ENCODE measurements at places on chromosomes 1 and 21.
A peak's percentile ranks its signal among the peaks of the same experiment; 100 is the strongest.

DNA sequence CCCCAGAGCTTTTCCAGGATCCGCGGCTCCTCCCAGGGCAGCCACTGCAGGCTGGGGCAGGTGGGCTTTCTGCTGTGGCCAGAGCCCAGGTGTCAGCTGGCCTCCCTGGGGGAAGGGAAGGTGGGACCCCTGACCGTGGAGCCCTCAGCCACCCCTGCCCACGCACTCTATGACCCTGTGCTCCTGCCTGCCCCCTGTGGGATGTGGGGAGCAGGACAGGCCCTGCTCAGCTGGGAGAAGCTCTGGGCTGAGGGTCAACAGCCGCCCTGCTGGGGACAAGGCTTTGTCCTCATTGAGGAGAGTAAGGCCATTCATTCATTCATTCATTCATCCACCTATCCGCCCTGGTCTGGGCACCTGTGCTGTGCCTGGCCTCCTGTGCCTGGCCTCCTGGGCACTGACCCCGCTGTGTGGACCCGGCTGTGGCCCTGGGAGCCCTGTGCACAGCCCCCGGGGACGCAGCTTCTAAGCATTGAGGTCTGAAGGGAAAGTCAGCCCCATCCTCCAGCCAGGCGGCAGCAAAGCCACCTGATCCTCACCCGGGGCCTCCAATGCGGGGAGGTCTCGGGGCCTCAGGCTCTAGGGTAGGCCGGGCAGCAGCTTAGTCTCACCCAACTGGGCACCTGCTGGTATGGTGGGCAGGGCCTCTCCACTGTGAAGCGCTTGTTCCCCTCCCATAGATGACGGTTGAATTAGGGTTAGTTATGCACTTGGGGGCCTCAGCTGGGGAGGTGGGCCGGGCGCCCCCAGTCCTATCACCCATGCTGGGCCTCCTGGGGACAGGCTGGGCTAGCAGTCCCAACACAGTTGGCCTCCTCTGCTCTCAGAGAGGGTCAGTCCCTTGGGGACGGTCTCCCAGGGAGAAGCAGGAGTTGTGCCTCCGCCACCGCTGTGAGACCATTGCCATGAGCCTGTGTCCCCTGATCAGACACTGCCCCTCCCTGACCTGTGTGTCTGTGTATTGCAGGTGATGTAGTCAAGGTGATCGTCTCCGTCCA lies 6.0 kb downstream of the TNFRSF14 start:
- DNase-seq = no peak

GRCh38 chr1:108750476-108751181 lies 4.2 kb downstream of the STXBP3 start:
- DNase-seq = no peak

GRCh38 chr1:91765293-91765692 lies 120.7 kb downstream of the TGFBR3 start:
- DNase-seq = no peak

DNA sequence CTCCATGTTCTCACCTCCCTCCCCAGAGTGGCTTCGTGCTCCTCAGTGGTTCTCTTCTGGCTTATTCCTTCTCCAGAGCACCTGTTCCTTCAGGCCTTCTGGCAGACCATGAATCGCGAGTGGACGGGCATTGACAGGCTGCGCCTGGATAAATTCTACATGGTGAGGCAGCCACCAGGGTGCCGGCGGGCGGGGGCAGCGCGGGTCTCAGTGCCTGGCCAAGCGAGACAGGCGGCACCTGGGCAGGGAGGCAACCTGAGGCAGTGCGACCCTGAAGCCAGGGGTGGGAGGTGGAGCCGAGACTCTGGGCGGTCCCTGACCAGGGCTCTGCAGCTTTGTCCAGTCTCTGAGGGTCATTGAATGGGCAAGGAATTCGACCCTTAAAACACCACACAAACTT lies 3.9 kb downstream of the RRP1 start:
- no peak for DNase-seq

DNA sequence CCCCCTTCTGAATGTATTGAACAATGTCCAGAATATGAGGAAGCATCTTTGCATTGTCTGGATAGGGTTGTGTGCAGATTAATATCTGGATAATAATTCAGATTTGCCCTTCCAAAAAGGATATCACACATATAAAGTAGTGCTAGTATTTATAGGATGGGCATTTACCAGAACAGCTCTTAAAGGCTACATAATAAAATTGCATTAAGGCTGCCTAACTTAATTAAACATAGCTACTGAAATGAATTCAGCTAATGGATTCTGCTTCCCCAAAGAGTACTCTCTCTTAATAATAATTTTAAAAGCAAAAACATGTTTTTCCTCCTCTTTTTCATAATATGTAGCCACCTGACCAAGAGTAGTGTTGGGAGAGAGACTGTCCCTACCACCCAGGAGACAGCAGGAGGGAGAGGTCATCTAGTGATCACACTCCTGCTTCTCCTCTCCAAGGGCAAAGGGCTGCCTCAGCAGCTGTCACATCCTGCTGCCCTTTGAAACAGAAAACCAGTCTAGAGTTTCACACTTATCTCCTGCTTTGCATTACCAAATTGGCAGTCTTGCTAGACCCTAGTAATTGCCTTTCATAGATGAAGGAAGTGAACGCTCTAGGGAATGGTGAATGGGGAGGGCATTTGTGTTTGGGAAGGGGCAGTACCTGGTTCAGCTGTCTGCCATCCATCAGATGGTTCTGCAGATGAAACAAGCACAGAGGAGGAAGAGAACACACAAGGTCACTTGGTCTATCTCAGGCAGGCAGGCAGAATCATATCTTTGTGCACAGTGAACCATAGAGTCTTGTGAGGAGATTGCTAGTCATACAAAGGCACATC lies 29.3 kb upstream of the DDAH1 start:
- DNase-seq = no peak

- DNase-seq = no peak
These were observed 414 bp downstream of the GPR153 start for GRCh38 chr1:6260433-6260934.

DNA sequence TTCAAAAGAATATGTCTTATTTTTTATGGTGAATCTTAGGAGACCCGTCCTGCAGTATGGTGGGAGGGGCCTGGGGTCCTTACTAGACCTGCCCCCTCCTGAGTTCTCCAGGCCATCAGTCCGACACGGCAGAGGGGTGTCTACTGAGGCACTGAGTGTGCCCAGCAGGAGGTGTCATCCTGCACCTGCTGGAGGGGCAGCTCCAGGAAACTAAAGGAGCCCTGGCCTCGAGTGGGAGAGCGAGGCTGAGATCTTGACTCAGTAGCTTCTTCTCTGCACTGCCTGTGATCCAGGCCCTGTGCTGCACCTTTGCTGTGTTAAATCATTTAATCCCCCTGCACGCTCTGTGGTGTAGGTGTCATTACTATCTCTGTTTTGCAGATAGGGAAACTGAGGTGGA lies 587.7 kb downstream of the PTPRU start:
- no peak for DNase-seq

GRCh38 chr1:115929881-115930280 lies 46.4 kb upstream of the SLC22A15 start:
- DNase-seq = no peak

DNA sequence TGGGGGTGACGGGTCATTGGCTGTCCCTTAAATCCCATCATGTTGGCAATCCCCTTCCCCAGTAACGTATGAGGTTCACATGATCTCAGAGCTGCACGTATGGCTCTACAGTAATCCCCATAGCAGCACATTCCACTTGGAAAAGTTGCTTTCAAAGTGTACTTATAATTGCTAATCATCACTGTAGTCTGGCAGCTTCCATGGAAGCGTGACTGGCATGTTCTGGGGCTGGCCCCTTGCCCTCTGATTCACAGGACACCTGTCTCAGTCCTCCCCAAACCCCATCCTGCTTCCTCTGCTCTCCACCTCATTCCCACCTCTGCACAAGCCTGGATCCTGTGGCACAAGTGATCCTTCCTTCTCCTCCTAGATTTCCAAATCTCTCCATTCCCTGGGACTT lies 102.2 kb downstream of the TSEN15 start:
- DNase-seq = no peak

- no peak for DNase-seq
These were observed 20.5 kb downstream of the SOX13 start for GRCh38 chr1:204093421-204093717.

GRCh38 chr1:30385246-30385995 lies 338.0 kb downstream of the MATN1 start:
- DNase-seq = no peak

- DNase-seq = no peak
These were observed 89.4 kb upstream of the B3GALT2 start for GRCh38 chr1:193275773-193276172.

- no peak for DNase-seq
These were observed 340.3 kb downstream of the SEC16B start for GRCh38 chr1:177629526-177629925.

GRCh38 chr1:6330410-6330911 lies 63.1 kb downstream of the ACOT7 start:
- no peak for DNase-seq

- no peak for DNase-seq
These were observed 27.3 kb downstream of the STUM start for GRCh38 chr1:226575739-226576378.

DNA sequence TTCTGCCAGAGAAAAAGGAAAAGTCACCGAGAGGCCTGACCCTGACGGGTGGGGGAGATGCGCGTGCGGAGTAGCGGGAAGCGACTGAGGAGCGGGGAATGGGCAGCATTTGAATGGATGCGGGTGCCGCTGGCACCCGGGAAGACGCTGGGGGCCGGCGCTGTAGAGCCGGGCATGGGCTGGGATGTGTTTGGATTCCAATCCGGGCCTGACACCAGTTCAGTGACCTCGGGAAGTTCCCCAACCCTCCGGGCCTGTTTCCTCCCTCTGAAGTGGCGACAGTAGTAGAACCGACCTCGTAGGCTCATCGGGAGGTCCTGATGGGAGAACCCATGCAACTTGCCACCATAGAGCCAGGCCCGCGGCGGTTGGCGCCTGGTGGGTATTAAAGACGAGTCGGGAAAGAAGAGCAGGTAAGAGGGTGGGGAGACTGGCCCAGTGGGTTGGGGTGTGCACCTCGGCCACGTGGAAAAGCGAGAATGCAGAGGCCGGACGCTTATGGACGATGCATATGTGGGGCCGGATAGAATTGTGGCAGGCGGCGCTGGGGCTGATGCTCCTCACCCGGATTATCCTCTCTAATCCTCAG lies 642 bp upstream of the SLC16A1 start:
- DNase-seq = peak; percentile 40

DNA sequence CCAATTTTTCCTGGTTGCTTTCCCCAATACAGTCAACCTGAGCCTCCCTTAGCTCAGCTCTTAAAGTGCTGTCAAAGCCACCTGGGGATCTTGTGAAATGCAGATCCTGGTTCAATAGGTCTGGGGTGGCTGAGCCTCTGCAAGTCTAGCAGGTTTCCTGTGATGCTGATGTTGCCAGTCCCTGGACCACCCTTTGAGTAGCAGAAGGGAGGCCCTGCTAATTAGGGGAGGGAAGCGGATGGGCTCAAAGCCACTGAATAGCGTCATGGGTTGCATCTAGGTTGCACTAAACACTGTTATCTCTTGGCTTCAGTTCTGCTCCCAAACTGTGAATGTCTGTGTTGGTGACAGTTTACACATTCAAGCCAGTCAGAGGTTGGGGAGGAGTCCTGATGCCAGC lies 127.2 kb downstream of the KAZN start:
- DNase-seq = no peak

DNA sequence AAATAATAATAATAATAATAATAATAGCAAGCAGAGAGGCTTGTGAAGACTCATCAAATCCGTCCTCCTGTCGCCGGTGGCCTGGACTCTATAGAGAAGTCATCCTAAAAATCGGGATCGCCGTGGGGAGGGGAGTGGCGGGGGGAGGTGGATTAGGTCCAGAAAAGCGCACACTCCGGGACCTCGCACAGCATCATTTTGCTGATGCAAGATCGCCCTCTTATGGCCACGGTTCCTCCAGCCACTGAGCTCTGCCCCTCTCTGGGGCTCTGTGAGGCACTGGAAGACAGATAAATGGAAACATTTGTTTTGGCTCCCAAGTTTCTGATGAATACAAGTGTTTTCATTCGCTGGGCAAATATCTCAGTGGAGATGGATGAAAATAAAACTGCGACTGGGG lies 612.0 kb downstream of the MATN1 start:
- peak; percentile 15 for DNase-seq

GRCh38 chr21:43916076-43916475 lies 51.1 kb downstream of the AGPAT3 start:
- no peak for DNase-seq

DNA sequence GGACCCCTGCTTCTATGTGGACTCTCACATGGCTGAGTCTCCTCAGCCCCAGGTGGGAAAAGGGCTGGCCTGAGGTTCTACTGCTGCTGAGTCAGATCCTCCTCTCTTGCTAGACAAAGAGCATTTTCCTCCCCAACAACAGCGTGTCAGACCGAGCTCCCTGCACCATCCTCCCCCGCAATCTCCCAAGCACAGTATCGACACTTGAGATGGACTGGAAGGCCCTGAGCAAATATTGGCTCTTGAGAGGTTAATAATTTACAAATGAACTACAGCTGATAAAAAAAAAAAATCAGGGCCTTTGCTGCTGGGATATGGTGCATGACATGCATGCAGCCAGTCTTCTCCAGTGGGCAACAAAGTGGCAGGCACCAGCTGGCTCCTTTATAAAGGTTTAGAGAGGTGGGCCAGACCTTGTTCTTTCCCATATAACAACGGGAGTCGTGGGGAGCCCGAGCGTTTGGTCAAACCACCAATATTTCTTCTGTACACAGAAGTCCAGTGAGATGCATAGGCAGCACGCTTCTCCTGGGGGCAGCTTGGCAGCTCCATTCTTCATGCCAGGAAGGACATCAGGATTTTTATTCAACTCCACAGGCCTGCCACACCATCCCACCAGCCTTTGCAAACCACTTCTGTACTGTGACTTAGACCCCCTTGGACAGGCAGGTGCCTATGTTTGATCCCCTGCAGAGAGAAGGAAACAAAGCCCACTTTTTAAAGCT lies 55.4 kb upstream of the CAMK1G start:
- DNase-seq = no peak

DNA sequence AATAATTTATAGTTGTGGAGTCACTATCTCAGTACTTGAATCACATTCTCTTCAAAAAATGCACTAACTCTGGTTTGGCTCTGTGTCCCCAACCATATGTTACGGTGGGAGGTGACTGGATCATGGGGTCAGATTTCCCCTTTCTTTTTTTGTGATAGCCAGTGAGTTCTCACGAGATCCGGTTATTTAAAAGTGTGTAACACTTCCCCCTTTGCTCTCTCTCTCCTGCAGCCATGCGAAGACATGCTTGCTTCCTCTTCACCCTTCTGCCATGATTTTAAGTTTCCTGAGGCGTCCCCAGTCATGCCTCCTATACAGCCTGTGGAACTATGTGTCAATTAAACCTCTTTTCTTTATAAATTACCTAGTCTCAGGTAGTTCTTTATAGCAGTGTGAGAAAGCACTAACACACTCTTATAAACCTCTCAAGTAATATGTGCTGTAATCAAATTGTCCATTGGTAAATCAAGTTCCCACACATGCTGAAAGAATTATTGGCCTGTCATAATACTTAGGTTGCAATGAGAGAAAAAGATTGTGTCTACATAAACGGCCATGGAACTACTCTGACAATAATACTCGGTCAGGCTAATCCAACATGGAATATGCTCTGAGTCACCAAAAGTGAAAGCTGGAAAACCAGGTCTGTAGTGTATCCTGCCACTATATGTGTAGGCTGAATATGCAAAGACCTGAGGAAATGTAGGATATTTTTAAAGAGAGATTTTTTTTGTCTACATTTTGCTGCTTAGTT lies 107.5 kb downstream of the SLC44A5 start:
- no peak for DNase-seq

- DNase-seq = no peak
These were observed 9.2 kb upstream of the OVGP1 start for GRCh38 chr1:111436726-111437125.

GRCh38 chr1:163071405-163072255 lies 2.5 kb downstream of the RGS4 start:
- DNase-seq = peak; percentile 26

- no peak for DNase-seq
These were observed 264.4 kb downstream of the NTNG1 start for GRCh38 chr1:107405236-107405635.
